ENCODE measurements at places on chromosomes 7 and 10. TPM values are rescaled to one million over a fixed set of nuclear protein-coding genes. Genes with fewer than 3 reads are reported as not detected.

DNA sequence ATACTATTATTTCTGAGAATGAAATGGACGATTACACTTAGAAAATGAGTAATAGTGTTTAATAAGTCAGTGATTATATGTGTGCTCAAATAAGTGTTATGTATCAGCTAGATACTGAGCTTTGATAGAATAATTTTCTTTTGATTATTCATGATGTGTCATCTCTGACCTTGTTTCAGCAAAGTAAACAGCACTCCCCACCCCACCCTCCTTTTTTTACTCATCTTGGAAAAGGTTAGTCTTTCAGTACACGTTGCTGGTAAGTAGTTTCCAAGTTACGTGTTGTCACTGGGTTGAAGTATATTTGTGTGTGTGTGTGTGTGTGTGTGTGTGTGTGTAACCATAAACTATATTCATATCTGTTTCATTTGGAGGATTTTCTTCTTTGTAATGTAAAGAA lies 84.1 kb downstream of the GNAI1 start:
- DNase-seq = no peak

DNA sequence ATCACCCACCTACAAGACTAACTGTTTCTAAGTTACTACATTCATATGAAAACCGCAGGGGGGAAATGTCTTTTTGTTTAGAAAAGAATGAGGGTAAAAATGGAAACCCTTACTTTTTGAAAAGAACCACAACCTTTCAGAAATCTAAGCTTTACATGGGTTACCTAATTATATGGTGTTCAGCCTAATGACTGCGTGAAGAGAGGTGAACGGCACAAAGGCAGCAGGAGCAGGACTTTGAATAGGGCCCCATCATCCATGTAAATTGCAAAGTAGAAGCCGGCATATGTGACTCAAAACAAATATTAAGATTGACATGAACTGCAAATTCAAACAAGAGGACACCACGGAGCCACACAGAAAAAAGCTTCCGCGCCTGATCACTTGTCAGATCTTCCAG lies 25.1 kb downstream of the NEBL start:
- DNase-seq = no peak

DNA sequence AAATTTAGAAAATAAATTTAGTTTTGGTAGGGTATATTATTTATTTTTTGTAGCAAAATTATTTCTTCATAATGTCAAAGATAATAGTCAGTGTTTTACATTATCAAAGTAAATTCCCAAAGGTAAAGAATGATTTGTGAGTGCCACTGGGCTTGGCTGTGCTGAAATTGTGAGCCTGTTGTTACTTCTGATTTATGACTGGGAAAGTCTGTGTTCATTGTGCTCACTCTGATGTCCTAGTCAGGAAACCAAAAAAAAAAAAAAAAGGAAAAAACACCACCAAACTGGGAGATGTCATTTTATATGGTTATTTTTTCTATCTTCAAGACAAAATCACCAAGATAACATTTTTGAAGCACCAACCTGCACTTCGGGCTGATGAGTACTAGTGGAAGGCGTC lies 44.3 kb downstream of the MDFIC start:
- no peak for DNase-seq

DNA sequence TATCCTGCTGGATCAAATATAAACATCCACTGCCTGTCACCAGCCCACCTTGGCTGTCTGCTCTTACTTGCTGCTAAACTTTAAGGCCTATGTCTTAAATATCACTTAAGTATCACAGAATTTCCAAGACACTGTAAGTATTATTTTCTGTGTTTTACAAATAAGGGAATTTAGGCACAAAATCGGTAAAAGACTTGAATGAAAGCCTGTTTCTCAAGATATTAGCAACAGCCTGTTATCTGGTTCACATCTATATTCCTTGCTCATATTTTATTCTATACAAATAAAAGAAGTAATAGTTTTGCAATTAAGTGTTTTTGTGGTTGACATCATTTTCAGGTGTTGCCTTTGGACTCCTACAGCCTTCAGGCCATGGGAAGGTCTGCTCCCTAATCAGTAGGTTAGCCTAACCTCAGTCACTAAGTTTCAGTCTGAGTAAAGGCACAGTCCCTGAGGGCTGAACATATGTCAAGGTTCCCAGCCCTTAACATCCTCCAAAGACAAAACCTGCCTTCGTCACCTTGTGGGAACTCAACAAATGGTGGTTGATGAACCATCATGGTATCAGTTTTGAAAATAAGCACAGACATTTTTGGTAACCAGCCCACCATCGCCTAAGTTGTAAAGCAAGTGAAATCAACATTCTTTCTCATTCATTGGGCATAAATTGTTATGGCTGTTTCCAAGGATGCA lies 127.1 kb downstream of the CREB5 start:
- DNase-seq = no peak

Gene CALCR
- polyA plus RNA-seq = not detected
